ENCODE measurements at places on chromosomes 12 and 14.

- DNase-seq, result no peak
Observed at GRCh38 chr12:14883686-14884085, 2.0 kb downstream of the MGP start.

- DNase-seq, result no peak
Observed at GRCh38 chr12:46205294-46205693, 63.5 kb downstream of the SLC38A1 start.

DNA sequence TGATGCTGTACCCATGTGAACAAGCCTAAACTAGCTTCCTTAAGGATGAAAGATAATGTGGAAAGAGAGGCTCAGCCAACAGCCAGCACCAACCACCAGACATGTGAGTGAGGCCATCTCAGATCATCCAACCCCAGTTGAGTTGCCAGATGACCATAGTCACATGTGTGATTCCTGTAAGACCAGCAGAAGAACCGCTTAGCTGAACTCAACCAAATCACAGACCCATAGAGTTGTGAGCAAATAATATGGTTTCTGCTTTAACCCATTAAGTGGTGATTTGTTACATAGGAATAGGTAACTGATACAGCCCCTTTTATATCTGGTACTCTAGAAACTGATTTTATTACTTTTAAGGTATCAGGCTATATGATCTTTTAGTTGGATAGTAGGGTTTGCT, 17.6 kb upstream of the ELK3 start:
- DNase-seq, result no peak

GRCh38 chr12:112837629-112838197, 46.2 kb downstream of the RPH3A start:
- no peak for DNase-seq

GRCh38 chr14:104558231-104559027, 21.1 kb upstream of the C14orf180 start:
- no peak for DNase-seq
